Activated CD4-positive, alpha-beta T cell treated with anti-CD3 and anti-CD28 coated beads, Interleukin-2, amount 50 U/mL, for 16 hours (primary cell): ENCODE measurements at places on chromosomes 1 and 21.

- DNase-seq: no peak
Observed at GRCh38 chr1:2178875-2179274, 15.7 kb downstream of the FAAP20 start.

GRCh38 chr1:41658431-41659158, 174.1 kb upstream of the EDN2 start:
- DNase-seq: no peak

DNA sequence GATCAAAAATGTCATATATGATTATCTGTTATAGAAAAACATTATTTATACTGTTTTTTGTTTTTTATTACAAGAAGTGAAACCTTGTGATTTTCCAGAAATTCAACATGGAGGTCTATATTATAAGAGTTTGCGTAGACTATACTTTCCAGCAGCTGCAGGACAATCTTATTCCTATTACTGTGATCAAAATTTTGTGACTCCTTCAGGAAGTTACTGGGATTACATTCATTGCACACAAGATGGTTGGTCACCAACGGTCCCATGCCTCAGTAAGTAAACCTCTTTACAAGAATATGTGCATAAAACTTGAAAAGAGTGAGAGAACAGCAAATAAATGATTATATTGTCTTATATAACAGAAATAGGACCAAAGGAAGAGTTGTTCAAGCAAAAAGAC, 14.5 kb downstream of the CFHR4 start:
- no peak for DNase-seq

GRCh38 chr1:30403061-30403645, 320.2 kb downstream of the MATN1 start:
- no peak for DNase-seq

GRCh38 chr1:69055194-69055593, 512.5 kb upstream of the LRRC7 start:
- DNase-seq: no peak

GRCh38 chr1:201663491-201664113, 124.7 kb downstream of the NAV1 start:
- no peak for DNase-seq

DNA sequence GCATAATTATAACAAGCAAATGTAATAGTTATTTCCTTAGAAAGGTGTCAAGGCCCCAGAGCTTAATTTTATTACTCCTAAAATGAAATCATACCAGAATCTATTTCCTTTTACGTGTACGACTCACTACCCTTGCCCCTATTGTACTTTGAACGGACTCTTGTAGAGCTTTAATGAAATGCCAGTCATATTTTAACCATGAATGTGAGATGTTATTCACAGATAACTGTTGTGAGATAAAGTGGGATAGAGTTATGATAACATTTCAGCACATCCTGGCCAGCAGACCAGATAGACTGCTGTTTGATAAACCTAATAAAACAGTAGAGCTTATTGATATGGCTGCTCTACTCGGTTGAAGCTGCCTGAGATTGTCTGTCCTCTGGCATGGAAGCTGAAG, 500.8 kb upstream of the PBX1 start:
- no peak for DNase-seq

GRCh38 chr1:178536844-178537371, 24.0 kb downstream of the TEX35 start:
- no peak for DNase-seq

- peak; percentile 61 for DNase-seq
Observed at GRCh38 chr1:47175227-47175934, 14.5 kb downstream of the PDZK1IP1 start.

GRCh38 chr1:112558634-112559033, 49.9 kb downstream of the WNT2B start:
- no peak for DNase-seq

DNA sequence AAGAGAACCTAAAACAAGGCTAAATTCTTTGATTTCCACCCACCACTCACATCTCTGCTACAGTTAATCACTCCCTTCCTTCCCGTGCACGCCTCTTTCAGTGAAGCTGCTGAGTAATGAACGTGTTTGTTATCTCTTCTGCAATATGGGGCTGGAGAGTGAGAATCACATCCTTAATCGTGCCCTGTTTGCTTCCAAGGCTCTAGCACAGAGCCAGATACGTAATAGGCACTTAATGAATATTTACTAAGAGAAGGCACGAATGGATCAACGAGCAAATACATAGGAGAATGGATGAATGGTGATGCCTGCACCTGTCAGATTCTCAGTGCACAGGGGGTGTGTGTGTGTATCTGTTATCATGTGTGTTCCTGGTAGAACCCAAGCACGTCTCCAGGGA, 22.1 kb upstream of the FAM43B start:
- no peak for DNase-seq
